NCI-H1105 (cell line): ENCODE measurements at places on chromosomes 13 and 19.
A peak's percentile ranks its signal among the peaks of the same experiment; 100 is the strongest.

- peak; percentile 22 for DNase-seq
Observed at GRCh38 chr13:60229708-60230272, 66.1 kb upstream of the DIAPH3 start.

DNA sequence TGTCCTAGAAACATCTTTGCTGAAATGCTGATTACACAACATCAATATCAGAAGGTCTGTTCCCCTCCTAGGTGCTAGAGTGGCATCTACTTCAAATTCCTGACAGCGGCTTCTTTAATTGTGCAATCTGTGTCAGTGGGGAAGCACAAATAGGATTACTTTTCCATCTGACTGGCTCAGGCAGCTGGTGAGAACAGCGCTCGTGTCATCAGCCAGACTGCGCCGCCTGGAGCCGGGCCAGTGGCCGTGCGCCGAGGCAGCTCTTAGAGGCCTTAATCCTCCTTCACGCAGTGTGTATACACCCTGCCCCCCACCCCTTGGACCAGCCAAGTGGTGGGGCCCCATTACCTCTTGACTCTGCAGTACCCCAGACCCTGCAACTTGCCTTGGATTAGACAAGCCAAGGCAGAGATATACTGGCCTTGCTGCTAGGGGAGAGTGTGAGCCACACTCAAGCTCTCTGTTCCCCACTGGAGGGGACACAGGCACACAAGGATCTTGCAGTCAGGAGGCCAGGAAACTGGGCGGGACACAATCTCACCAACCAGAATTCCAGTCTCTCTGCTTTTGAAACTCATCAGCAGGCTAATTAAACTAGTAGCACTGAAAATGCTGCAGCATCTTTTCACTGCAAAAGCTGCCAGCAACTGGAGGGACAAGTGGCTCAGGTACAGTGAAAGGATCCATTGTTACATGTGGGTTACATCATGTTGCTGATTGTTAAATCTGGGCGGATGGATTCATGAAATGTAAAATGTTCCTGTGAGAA, 48.9 kb upstream of the EPHX3 start:
- DNase-seq = peak; percentile 63

DNA sequence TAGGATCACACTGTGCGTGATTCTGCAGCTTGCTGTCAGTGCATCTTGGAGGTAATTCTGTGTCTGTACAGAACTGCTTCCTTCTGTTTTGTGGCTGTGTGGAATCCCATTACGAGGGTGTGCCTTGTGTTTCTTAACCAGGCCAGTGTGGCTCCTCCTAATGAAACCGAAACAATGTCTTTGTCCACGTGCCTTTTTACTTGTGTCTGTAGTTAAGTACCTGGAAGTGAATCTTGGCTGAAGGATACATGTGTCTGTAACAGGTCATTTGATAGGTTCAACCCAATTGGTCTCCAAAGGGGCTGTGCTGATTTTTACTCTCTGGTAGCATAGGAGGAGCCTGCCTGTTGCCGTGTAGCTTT, 13.1 kb downstream of the NOP53 start:
- no peak for DNase-seq

- DNase-seq = no peak
Observed at GRCh38 chr13:48770372-48770771, 116.6 kb downstream of the CYSLTR2 start.

- no peak for DNase-seq
Observed at GRCh38 chr19:41478875-41479756, 36.2 kb downstream of the ERICH4 start.

DNA sequence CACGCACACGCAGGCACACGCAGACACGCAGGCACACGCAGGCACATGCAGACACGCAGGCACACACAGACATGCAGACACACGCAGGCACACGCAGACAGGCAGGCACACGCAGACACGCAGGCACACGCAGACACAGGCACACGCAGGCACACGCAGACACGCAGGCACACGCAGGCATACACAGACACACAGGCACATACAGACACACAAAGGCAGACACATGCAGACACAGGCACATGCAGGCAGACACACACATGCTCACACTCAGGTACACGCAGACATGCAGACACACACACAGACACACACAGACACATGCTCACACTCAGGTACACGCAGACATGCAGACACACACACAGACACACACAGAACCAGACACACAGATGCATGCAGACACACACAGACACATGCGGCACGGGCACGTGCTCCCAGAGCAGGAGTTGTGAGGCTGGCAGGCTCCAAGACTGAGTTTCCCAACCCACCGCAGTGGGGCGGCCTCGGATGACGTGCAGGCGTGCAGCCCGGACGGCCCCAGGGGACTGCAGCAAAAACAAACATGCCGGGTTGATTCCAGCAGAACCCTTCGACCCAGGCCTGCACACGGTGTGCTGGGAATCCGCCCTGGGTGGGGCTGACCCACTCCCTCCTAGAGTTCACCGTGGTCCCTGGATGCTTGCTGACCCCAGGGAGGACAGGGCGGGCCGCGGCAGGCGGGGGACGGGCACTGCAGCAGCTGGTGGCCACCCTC, 100.0 kb downstream of the GADD45B start:
- DNase-seq = no peak

DNA sequence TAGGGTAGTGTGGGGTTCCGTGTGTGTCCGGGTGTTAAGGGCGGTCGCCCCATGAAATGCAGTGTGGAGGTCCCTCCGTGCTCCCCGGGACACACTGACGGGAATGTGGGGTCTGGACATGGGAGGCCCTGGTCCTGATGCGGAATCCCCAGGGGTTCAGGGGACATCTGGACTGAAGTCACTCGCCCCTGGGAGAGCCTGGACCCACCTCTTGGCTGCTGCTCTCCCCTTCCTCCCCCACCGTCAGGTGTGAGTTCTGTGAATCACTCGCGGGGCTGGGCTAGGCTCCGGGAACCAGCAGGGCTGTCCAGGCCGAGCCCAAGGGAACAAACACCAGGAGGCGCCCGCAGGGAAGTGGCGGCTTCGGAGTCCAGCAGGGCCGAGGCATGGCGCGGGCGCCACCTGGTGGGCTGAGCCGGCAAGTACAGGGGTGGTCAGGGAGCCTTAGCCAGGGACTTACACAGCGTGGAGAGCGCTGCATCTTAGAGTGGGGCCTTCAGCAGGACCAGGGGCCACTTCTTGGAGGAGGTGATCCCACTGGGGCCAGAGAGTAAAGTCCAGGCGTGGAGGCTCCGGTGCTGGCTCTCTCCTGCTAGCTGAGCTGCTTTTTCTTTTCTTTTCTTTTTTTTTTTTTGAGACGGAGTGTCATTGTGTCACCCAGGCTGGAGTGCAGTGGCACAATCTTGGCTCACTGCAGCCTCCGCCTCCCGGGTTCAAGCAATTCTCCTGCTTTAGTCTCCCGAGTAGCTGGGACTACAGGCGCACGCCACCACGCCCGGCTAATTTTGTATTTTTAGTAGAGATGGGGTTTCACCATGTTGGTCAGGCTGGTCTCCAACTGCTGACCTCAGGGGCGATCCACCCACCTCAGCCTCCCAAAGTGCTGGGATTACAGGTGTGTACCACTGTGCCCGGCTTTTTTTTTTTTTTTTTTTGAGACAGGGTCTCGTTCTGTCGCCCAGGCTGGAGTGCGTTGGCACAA, 20.1 kb downstream of the WTIP start:
- DNase-seq = peak; percentile 65

DNA sequence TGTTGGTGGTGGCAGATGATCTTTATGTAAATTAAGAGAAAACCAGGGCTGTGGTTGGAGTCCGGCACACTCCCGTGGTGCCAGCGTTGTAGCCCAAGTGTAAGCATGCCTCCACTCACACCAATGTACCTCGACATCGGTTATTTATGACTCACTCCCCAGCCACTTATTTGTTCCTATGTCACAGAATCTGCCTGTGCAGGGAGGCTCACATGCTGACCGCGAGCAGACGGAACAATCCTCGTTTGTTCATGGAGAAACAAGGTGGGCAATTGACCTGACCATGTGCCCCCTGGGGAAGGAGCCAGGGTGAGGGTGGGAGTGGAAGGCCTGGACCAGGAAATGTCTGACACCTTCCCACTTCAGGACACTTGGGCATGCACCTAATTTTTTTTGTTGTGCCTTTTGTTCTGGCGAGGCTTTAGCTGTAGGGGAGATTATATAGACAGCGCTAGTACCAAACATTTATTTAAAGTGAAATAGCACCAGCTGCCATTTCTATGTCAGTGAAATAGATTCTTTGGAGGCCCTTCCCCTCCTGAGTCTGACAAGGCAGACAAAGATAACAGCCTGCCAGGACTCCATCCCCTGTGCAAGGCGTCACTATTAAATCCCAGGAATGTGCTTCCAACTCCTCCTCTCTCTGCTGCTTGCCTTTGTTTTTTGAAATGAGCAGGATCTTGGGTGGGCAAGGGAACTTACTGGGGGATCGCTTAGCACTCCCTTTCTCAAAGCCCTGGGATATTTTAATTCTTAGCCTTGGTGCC, 394.2 kb downstream of the FGF9 start:
- DNase-seq = no peak

DNA sequence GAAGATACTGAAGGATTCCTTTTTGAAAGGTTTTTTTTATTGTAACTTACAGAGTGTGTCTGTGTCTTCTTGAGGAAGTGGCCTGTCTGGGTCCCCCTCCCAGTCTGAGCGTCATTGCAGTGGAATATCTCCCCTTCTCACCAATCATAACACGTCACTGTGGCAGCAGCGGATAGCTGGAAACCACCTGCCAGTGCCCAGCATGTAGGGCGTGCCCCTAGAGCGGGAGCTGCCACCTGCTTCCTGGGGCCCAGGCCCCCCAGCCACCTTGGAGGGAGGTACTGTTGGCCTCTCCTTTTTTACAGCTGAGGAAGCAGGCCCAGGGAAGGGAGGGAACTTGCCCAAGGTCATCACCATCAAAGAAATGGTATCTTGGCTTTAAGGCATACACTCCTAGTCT, 4.6 kb upstream of the DNM2 start:
- DNase-seq = no peak

DNA sequence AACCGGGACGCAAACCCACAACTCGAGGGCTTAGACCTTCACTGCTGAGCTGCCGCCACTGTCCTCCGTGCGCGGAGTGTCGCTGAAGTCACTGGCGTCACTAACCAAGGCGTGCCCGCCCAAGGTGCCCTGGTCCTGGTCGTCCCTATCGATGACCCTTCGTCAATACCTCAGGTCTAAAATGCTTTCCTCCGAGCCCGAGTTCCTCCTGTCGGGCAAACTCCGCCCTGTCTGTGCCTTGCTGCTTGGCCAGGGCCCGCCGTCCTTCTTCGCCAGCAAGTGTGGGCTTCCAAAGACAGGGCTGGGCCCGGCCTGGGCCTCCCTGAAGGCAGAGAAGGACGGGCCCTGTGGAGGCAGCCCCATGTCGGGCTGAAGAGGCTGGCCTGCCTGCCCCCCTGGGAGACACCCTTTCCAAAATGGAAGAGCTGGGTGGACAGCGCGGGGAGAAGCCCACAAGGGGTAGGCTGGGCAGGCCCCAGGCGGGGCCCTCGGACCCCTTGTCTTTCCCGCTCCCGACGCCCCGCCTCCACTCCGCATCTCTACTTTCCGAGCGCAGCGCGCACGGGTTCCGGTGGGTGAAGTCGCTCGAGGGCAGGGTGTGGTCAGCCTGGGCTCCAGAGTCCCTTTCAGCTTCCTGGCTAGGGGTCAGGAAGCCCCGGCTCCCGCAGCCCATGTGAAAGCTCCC, 13.4 kb downstream of the RB1 start:
- no peak for DNase-seq

GRCh38 chr19:2049741-2050348, 1.2 kb downstream of the MKNK2 start:
- no peak for DNase-seq

GRCh38 chr19:39126312-39127187, 964 bp downstream of the PAK4 start:
- no peak for DNase-seq

DNA sequence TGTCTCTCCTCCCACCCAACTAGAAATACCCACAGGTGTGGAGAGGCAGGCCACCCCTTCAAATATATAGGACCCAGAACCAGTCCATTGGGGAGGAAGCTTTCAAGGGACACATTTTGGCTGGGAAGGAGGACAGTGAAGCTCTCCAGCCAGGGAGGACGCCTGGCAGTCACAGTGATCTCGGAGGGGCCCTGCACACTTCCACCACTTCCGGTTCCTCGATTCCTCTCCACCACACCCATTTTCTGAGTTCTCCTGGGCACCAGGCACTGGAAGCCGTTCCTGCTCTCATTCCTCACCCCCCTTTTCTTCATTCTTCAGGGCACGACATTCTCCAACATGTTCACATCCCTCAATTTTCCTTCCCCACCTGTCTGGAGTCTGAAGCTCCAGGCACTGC, 30.4 kb upstream of the CEACAM21 start:
- no peak for DNase-seq

DNA sequence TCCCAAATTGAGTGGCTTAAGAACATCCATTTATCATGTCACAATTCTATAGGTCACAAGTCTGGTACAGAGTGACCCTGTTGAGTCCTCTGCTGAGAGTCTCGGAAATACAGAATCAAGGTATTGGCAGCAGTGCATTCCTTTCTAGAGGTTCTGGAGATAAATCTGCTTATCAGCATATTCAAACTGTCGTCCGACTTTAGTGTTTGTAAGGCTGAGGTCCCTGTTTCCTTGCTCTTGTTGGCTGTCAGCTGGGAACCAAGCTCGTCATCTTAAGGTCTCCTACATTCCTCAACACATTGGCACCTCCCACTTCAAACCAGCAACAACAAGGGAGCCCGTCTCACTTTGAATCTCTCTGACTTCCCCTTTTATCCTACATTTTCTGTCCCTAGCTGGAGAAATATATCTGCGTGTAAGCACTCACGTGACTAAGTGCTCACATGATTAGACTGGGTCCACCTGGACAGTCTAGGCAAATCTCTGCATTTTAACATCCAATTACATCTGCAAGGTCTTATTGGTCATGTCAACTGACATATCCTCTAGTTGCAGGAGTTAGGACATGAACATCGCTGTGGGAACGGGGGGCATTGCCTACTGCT, 886.8 kb downstream of the PCDH9 start:
- no peak for DNase-seq
